ENCODE measurements at places on chromosomes 13 and 19.

DNA sequence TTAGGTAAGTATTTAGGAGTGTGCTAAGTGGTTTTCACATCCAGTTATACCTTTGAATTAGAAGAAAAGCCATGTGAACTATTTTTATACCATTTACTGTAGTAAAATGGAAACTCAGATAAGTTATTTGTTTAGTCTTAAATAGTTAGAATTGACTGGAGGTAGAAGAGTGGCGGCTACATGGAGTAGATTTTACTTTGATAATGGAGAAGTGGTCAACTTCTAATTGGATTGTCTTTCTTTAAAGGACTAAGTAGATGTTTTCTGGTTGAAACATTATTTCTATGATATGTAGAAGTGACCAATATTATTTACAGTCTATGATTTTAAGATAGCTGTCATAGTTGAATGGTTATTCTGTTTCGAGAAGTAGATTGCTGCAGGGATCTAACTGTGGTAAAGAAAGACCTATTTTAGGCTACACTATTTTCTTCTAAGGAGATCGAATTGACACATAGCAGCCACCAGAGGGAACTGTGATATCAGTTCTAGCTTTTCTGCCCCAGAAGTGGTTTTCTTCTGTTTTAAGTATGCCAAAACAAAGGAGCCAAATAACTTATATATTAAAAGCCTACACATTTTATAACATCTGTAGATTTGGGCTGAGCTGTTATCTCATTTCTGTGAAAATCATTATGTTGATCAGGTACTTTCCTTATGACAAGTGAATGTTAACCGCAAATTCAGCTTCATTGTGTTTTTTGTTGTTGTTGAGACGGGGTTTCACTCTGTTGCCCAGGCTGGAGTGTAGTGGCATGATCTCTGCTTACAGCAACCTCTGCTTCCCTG lies 26.1 kb downstream of the ZMYM2 start:
- DNase-seq = peak; percentile 20

- no peak for DNase-seq
Observed at GRCh38 chr13:53921473-53921872, 892.9 kb downstream of the OLFM4 start.

GRCh38 chr19:15194938-15195337 lies 5.9 kb downstream of the NOTCH3 start:
- DNase-seq = no peak

- peak; percentile 74 for DNase-seq
Observed at GRCh38 chr13:51804295-51805172, 571 bp upstream of the DHRS12 start.

GRCh38 chr19:11699931-11700794 lies 38.6 kb downstream of the ZNF823 start:
- peak; percentile 15 for DNase-seq

DNA sequence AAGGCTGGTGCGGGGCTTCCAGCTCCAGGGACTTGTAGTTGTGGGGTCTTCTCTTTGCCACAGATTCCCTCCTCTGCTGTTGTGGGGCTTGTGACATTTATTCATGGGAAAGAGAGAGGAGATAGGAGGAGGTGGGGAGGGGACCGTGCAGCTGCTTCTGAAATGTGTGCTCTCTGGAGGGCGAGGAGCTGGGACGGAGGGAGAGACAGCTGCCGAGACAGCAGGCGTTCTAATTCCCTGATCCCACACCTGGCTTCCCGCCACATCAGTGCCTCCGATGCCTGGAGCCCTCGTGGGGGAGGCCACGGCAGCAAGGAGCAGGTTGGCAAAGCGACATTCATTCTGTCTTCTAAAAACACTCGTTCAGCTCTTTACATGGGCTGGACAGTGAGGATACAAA lies 164.4 kb downstream of the USP12 start:
- DNase-seq = no peak

GRCh38 chr19:3599776-3600187 lies 6.9 kb downstream of the TBXA2R start:
- no peak for DNase-seq

DNA sequence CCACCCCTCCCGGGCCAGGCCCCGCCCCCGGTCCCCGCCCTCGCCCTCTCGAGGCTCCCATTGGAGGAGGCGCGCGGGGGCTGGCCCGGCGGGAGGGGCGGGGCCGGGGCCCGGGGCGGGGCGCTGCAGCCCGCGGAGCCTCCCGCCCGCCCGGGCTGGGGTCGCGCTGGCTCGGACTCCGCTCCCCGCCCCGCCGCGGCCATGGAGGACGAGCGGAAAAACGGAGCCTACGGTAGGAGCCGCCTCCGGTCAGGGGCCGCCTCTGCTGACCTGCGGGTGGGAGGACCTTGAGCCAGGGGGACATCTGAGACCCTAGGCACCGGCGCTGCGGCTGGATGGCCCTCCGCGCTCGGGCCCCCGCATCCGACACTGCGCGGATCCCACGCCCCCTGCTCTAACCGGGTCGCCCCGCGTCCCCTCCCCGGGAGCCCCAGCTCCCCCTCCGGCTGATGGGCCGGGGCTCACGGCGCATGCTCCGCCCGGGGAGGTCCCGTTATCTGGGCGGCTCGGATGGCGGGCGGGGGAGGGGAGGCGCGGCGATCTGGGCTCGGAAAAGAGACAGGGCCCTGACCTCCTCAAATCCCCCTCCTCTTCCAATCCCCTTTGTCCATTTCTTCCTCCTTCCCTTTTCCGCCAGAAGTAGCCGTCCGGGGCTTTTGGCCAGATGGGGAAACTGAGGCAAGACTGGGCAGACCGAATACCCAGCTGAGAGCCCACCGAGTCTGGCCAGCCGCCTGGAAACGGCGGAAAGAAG lies 15.4 kb upstream of the AP1M2 start:
- DNase-seq = peak; percentile 82

- no peak for DNase-seq
Observed at GRCh38 chr19:4929186-4929585, 19.9 kb downstream of the UHRF1 start.

GRCh38 chr19:54389553-54389952 lies 24.8 kb upstream of the LAIR1 start:
- DNase-seq = no peak

GRCh38 chr19:42422092-42422900 lies 4.9 kb downstream of the LIPE start:
- no peak for DNase-seq

DNA sequence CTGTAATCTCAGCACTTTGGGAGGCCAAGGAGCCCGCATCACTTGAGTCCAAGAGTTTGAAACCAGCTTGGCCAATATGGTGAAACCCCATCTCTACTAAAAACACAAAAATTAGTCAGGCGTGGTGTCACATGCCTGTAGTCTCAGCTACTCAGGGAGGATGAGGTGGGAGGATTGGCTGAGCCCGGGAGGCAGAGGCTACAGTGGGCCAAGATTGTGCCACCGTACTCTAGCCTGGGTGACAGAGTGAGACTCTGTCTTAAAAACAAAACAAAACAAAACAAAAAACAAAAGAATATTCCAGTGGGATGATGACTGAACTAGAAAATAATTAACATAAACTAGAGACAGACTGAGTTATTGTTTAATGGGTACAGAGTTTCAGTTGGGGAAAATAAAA lies 81.7 kb upstream of the ABCC4 start:
- no peak for DNase-seq

DNA sequence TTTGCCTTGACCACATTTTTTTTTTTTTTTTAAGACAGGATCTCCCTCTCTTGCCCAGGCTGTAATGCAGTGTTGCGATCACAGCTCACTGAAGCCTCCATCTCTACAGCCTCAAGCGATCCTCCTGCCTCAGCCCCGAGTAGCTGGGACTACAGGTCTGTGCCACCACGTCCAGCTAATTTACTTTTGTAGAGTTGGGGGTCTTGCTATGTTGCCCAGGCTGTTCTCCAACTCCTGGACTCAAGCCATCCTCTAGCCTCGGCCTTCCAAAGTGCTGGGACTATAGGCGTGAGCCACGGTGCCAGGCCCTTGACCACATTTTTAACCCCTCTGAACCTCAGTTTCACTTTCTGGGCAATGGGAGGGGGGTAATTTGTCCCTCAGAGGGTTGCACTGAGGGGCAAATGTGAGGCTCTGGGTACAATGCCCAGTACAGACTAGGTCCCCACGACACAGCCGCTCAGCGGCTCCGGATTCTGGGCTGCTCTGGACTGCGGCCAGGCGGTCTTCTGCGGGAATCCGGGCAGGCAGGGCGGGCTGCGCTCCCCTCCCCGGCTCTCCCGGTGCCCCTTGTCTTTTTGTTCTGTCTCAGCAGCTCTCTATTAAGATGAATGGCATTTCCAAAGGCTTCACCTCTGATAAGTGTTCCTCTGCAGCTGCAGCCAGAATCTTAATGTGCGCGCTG lies 3.8 kb upstream of the ALOX5AP start:
- no peak for DNase-seq

DNA sequence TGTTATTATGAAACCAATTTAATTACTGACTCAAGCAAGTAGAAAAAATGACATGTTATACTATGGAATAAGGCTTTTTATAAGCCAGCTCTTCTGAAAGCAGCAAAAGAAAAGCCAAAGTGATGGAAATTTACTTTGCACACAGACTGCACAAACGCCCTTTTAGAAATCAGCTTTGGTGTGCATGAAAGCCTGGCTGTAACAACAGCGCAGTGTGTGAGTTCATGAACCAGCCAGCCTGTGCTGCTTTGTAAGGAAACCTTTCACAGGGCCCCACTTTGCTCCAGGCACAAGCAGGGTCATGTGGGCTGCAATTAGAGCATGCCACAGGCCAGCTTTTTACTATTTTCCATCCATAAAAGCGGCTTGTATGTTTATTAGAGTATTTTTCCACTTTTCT lies 13.6 kb upstream of the IFT88 start:
- DNase-seq = no peak

DNA sequence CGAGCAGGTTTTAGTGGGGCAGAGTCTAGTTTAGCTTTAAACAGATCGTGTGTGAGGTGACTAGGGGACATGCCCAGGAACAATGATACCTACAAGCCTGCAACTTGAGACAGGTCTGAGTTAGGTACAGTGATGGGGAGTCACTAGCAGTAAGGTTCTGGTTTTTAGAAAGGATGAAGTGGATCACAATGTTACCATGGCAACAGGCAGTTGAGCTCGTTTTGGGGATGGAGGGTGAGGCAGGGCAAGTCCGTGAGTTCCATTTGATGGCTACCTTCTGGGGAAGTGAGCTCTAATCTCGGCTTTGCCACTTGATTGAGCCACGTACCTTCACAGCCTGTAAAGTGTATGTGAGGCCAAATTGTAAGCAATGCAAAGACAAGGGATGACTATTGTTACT lies 76.0 kb upstream of the GTF3A start:
- DNase-seq = no peak

- no peak for DNase-seq
Observed at GRCh38 chr19:54653181-54653809, 9.5 kb upstream of the LILRB4 start.

GRCh38 chr19:3478409-3479176 lies 1.7 kb downstream of the SMIM24 start:
- DNase-seq = no peak

- DNase-seq = peak; percentile 72
Observed at GRCh38 chr13:98910501-98910951, 67.3 kb downstream of the DOCK9 start.

- no peak for DNase-seq
Observed at GRCh38 chr13:75829830-75830229, 193.7 kb downstream of the LMO7 start.

- no peak for DNase-seq
Observed at GRCh38 chr13:114065926-114066774, 66.3 kb downstream of the RASA3 start.

GRCh38 chr13:32008518-32009175 lies 22.9 kb upstream of the FRY start:
- DNase-seq = no peak

DNA sequence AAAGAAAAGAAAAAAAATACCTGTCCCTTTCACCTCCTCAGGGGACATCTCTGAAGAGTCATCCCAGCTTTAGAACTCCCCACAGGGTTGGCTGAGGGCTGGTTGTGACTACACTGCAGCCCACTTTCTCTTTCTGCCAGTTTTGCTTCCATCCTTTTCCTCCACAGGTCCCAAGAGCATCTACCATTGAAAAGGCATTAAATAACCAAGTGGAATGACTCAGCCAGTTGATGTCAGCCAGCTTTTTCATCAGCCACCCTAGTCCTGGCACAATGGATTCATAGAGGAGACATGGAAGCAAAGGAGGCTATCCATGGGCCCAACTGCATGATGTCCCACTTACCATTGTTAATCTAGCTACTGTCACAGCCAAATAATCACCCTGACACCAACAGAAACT lies 9.2 kb upstream of the RCBTB1 start:
- no peak for DNase-seq

DNA sequence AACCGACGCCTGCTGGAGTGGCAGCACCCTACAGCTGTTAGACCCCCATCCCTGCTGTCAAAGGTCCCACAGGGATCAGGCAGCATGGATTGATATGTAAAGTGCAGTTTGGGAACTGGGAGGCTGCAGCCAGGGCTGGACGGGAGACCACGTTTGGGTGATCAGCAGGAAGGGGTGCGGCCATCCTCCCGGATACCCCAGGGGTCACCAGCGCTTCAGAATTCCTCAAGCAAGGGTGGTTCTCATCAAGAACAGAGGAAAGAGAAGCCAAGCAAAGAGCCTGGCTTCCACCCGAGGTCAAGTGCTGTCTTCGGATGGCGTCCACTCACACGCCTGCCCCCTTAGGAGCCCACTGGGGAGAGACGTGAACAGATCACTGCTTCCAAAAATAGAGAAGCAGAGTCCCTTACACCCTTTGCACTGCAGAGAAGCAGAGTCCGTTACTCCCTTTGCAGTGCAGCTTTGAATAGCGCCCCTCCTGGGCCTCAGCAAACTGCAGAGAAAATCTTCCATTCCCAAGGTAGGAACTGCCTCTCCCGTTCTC lies 35.5 kb downstream of the DHRS12 start:
- no peak for DNase-seq

DNA sequence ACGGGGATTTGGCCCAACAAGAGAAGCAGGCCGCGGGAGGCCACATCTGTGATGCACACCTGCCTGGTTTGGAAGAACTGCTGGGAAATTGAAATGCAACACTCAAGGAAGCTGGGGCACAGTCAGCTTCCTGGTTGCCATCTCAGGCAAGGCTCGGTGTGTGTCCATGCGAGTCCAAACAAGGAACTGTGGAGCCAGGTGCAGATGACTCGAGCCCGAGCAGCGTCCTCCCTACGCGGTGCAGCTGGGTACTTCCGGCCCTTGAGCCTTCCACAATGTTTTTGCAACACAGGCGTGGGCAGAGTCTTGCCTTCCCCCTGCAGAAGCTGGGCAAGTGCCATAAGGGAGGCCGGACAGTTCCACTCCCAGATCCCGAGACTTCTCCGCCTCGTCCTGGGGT lies 94.6 kb downstream of the CRYL1 start:
- no peak for DNase-seq

DNA sequence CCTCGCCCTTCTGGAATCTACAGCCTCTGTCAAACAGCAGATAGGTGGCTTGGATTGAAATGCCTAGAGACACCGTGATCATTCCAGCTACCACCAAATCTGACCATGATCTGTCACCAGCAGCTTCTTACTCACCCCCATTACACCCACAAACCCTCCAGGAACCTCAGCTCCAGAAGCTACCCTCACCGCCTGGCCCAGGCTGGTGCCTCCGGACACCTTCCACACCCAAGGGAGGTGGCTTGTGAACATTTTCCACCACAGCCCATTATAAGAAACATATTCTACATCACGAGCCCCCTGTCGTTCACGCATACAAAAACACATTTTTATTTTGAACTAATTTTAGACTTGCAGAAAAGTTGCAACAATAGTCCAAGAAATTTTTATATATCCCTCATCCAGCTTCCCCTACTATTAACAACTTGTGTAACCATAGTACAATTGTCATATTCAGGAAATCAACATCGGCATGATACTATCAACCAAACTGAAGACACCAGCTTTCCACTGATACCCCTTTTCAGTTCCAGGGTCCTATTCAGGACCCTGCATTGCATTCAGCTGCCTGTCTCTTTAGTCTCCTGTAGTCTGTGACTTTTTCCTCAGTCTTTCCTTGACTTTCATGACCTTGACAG lies 15.4 kb upstream of the UBE2L5 start:
- no peak for DNase-seq

- no peak for DNase-seq
Observed at GRCh38 chr13:59061621-59062020, 1102.1 kb downstream of the DIAPH3 start.
